ENCODE measurements at places on chromosomes 11 and 22. TPM values are rescaled to one million over a fixed set of nuclear protein-coding genes. Genes with fewer than 3 reads are reported as not detected.

PGA5 gene
- not detected for total RNA-seq

- no peak for DNase-seq
Measured at GRCh38 chr22:23414727-23415489, 165.2 kb downstream of the IGLL1 start.

- no peak for DNase-seq
Measured at GRCh38 chr11:133934599-133935550, 21.9 kb downstream of the IGSF9B start.

OTOG gene
- not detected for total RNA-seq

- DNase-seq: no peak
Measured at GRCh38 chr22:19645905-19646304, 68.4 kb upstream of the SEPTIN5 start.

OR52I1 gene
- total RNA-seq: not detected

CATSPERZ gene
- total RNA-seq: not detected

PHOX2A gene
- total RNA-seq: not detected

- DNase-seq: peak; percentile 92
Measured at GRCh38 chr22:37681556-37682049, 4.5 kb upstream of the NOL12 start.

- no peak for DNase-seq
Measured at GRCh38 chr11:78920329-78920728, 345.7 kb upstream of the NARS2 start.

MRGPRG gene
- total RNA-seq: not detected

DNA sequence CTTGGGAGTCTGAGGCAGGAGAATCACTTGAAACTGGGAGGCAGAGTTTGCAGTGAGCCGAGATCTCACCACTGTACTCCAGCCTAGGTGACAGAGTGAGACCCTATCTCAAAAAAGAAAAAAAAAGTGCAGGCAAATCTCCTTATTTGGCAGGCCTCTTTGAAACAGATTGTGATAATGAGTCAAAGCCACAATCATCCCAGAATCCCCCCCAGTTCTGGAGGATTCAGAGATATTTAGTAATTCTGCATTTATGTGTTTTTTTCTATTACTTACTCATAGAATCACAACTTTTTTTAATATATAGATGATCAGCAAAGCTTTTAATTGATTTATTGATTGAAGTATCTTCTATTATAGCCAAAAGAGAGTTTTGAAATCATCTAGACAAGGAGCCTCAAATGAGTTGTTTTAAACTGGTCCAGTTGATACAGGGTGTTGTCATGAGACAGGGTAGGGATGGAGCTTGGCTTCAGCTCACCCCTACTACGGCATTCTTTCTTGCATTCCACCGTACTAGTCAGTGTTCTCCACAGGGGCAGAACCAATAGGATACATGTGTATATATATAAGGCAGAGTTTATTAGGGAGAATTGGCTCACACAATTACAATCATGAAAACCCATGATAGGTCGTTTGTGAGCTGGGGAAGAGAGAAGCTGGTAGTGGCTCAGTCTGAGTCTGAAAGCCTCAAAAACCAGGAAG is 39.3 kb upstream of the SORL1 start:
- no peak for DNase-seq

- no peak for DNase-seq
Measured at GRCh38 chr11:132909021-132909606, 623.2 kb downstream of the OPCML start.

ZP1 gene
- total RNA-seq: not detected

- DNase-seq: no peak
Measured at GRCh38 chr22:22924369-22925145, 36.9 kb downstream of the IGLL5 start.

FAM180B gene
- 0.19 TPM for total RNA-seq

DNA sequence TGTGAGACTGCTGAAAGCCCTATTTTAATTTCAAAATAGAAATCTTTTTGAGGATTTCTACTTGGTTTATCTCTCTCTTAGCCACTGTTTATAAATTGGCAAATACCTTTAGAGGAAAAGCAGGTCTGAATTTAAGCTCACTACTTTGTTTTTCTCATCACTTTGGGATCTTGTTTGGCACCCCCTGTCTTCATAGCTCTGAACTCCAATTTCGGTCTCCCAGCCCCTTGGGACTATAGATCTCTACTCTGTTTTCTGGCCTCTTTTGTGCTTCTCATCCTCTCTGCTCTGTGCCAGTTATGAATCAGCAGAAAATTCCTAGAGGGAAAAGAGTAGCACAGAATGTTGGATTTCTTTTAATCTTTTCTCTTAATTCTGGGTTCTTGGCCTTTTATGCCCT is 118.3 kb downstream of the CYP2R1 start:
- no peak for DNase-seq

MCHR1 gene
- not detected for total RNA-seq

UPK3A gene
- total RNA-seq: not detected

GRCh38 chr11:120780239-120780638 is 243.7 kb upstream of the TBCEL start:
- DNase-seq: no peak

DNA sequence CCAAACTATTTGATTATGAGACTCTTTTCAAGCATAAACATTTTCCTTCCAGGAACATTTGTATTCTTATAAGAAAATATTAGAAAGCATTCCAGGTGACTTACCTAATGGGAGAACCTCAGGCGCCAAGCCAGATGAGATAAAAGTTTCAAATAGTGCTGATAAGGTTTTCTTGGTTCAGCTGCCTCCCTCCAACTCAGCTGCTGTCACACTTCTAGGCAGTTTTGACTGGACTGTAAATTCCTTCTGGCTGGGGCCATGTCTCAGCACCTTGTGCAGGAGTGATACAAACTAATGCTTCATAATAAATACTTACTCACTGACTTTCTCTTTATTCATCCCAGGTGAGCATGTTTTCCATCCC is 131.1 kb downstream of the MED15 start:
- DNase-seq: no peak
